ENCODE measurements at places on chromosomes 7 and 10.

DNA sequence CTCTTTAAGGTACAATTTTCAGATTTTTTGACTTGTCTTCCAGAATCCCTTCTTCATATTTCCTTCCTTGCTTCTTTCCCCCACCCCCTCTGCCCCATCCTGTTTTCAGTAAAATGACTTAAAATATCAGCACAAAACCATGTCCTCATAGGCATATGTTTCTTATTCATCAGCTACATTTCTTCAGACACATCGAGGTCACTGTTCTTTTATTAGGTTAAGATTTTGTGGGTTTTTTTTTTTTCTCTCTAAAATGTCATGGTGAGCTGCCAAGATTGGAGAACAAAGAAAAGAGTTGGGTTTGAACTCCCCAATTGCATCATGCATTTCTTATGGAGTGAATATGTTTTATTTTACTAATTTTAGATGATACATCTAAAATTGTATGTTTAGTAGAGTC, 35.8 kb downstream of the LAMB4 start:
- no peak for DNase-seq

- DNase-seq = no peak
Measured at GRCh38 chr7:48096273-48096672, 7.2 kb downstream of the UPP1 start.

GRCh38 chr10:26172131-26172530, 44.4 kb upstream of the GAD2 start:
- no peak for DNase-seq

DNA sequence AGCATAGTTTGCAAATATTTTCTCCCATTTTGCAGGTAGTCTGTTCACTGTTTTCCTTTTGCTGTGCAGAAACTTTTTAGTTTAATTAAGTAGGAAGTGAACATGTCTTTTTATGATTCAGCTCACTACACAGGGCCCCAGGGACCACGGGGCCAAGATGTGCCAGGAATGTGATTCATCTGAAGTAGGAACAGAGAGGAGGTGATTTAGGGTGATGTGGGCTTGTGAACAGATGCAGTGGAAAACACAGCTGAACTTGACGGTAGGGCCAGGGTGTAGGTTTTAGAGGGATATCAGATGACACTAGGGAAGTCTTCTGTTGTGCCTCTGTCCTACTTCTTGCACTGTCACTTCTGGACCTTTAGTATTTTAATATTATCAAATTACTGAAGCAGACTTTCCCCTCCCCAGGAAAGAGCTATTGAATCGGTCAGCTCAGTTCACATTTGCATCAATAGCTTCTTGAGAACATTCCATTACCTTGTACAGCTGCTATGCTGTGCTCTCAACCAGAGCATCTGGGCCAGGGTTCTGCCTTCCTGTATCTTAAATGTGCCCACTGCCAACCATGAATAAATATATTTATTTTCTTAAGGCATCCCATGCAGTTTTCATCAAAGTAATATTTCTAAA, 96.9 kb downstream of the OSBPL3 start:
- no peak for DNase-seq

- DNase-seq = no peak
Measured at GRCh38 chr7:135179321-135179925, 8.9 kb upstream of the CYREN start.

DNA sequence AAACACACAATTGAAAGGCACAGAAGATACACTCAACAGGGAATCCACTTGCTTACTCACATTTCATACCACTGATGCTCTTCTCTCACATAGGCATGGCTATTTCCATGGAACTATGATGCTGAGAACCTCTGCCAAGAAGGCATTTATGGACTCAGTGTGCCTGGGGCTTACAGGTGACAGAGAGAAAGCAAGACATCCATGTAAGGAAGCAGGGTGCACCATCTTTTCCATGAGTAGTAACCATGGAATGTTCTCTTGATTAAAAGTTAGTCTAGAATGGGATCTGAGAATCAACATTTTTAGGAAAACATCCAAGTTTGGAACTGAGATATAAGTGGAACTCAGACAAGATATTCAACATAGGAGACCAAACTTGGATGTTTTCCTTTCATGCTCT, 52.5 kb upstream of the MACC1 start:
- no peak for DNase-seq

All from effector memory CD4-positive, alpha-beta T cell (primary cell).